ENCODE measurements at places on chromosomes 5 and 9. TPM values are rescaled to one million over a fixed set of nuclear protein-coding genes. Genes with fewer than 3 reads are reported as not detected.

Gene AGPAT2
- 108 TPM for total RNA-seq

Gene KYAT1
- 9.5 TPM for total RNA-seq

Gene DNAH5
- total RNA-seq: 1.3 TPM

Gene MLLT3
- total RNA-seq: 12.8 TPM

Gene MEF2C
- total RNA-seq: 0.05 TPM

Gene NIPSNAP3A
- total RNA-seq: 15.8 TPM

Data from A549 treated with CORT108297 at 1 μM for 4 hours (cell line).